ENCODE measurements at places on chromosomes 16 and 17. TPM values are rescaled to one million over a fixed set of nuclear protein-coding genes. Genes with fewer than 3 reads are reported as not detected.
A peak's percentile ranks its signal among the peaks of the same experiment; 100 is the strongest.

DNA sequence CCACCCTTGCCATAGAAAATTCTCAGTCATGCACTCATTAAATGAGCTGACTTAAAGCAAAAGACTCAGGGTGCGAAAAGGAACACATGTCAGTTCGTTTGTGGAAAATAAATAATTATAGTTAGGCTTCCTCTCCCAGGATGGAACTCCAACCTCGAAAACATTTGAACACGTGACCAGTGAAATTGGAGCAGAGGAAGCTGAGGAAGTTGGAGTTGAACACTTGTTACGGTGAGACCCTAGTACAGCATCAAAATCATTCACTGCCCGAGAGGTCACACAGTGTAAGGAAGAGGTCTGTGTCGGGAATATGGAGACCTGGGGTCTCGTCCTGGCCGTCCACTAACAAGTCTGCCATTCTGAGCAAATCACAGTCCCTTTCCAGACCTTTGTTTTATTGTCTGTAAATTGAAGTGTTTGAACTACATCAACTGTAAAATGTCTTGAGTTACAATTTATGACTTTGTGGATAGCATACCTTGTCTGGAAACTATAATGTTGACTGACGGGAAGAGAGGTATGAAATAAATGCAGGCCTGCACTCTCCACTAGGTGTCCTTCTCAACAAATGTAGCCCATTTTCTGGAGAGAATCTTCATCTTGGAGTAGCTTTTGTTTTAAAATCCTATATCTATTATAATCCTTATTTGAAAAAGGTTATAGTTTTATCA is 7.7 kb downstream of the PSMD7 start:
- DNase-seq: no peak

GRCh38 chr16:70348991-70349390 is 2.3 kb downstream of the DDX19A start:
- DNase-seq: no peak

Gene IST1
- total RNA-seq: 307 TPM

DNA sequence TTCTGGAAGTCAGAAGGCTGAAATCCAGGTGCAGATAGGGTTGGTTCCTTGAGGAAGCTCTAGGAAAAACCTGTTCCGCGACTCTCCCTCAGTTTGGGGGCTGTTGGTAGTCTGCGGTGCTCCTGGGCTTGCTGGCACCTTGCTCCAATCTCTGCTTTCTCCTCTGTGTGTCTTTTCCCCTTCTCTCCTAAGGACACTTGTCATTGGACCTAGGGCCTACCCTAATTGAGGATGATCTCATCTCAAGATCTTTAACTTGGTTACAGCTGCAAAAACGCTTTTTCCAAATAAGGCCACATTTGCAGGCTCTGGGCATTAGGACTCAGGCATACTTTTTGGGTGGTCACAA is 12.9 kb upstream of the CACNG4 start:
- no peak for DNase-seq

Gene GP2
- total RNA-seq: not detected

DNA sequence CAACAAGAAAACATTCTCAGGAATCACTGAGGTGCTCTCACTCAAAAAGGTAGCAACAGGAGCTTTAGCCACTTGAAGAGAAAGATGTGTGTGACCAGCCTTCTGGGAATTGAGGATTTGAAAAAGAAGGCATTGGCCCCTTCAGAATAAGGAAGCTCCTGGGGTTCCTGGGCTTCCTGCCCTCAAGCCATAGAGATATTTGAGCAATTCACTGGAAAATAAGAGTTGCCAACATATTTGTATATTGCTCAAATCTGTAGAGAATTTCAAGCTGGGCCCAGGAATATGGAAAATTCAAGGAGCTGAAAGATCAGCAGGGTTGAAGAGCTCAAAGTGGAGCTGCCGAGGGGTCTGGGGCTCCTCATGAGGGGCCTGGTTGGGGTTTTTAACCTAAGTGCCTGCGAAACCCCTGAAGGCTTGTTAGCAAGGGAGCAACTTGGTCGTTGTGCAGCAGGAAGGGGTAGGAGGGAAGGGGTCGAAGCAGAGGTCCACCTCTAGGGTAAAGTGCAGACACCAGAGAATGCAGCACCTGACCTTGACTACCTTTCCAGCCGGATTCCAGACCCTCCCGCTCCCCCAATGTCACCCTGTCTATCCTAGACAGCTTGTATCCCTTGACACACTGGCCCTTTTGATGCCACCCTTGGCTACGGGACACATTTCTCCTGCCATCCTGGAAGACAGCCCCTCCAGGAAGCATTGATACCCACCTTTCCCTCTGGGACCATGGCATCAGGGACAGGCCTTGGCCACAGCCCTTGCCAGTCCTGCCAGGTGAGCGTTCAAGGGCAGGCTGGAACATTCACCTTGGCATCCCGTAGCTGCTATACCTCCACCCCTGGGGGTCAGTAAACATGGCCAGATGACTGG is 67.6 kb upstream of the SREBF1 start:
- DNase-seq: no peak

- DNase-seq: no peak
These were observed 380.1 kb downstream of the GRIN2A start for GRCh38 chr16:9802160-9802559.

- no peak for DNase-seq
These were observed 300.6 kb downstream of the SEC14L1 start for GRCh38 chr17:77441130-77441920.

DNA sequence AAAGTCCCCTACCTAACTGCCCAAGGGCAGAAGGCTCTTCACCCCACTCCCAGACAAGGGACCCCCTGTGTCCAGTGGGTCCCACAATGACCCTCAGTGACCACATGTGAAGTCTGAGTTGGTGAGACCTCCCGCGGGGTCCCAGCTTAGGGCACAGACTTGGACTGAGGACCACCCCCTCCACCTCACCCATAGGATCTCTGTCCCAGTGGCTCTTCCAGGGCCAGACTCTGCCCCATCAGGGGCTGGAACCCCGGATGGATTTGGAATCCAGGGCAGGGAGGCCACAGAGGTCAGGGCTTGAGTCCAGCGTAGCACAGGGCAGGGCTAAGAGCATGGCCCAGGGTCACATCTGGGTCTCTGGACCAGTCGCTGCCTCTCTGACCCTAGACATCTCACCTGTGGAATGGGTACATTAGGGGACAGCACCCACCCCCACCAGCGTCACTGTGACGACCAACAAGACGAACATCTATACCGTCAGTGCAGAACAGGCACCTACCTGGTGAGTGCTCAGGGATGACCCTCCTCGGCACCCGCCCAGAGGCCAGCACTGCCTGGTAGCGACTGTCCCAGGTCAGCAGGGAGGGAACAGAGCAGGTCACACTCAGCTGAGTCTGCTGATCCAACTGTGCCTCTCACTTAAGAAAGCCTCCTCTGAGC is 37.7 kb downstream of the TNFRSF13B start:
- DNase-seq: no peak

Gene NACA2
- not detected for total RNA-seq

GRCh38 chr17:40316571-40317344 is 7.8 kb downstream of the RARA start:
- peak; percentile 74 for DNase-seq

- DNase-seq: no peak
These were observed 29.3 kb downstream of the ACTG1 start for GRCh38 chr17:81483085-81483861.

Gene IGF2BP1
- total RNA-seq: 227 TPM

- DNase-seq: no peak
These were observed 694 bp downstream of the MRPL27 start for GRCh38 chr17:50372222-50372757.

GRCh38 chr16:81275795-81276194 is 37.3 kb downstream of the BCO1 start:
- DNase-seq: no peak

DNA sequence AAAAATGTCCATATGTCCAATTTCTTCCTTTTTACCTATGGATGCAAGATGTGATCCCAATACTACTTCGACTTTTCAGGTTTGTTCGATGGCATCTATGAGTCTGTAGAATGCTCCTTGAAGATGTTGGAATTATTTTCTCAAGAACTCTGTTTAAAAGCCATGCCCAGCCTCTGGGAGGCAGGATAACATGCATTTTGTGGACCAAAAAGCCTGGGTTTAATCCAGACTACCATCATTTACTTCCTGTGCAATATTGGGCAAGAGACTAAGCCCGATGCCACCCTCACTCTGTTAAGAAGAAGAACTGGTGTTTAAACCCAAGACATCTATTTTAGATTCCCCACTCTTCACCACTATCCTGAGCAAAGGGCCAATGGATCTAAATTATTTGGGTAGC is 42.8 kb upstream of the SALL1 start:
- DNase-seq: no peak

Gene TMEM95
- not detected for total RNA-seq

DNA sequence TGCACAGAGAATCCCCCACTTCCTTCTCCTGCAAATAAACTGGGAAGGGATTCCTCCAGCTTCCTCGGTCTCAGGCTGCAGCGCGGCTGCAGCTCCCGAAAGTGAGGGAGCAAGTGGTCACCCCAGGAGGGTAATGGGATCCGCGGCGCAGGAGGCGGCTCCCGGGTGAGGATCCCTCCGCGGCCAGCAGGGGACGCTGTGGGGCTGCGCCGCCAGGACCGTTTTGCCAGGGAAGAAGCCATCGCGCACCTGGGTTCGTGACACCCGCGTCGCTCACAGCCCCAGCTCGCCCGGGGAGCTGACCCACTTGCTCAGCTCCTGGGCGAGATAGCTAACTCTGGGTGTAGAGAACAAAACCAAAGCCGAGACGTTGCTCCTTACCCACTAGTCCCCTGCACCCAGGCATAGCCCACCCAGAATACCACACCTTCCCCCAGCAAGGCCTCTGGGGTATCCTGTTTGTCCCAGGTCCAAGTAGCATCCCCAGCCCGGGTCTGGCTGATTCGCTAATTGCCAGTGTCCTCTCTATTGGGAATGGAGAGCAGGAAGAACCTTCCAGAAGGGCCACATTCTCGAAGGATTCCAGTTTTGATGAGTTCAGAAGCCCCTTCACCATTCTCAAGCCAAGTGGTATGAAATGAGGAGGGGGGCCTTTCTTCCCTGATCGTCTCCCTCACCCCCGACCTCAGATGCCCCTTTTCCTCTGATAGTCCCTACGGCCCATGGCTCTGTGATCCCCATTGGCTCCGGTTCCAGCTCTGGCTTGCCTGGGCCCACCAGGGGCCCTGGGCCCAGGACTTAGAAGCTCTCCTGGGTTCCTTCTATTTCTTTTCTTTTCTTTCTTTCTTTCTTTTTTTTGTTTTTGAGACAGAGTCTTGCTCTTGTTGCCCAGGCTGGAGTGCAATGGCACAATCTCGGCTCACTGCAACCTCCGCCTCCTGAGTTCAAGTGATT is 14.1 kb downstream of the CYGB start:
- peak; percentile 67 for DNase-seq

GRCh38 chr16:68481636-68482035 is 33.3 kb upstream of the SMPD3 start:
- DNase-seq: no peak

Gene CD300A
- not detected for total RNA-seq

Gene AANAT
- total RNA-seq: not detected

Gene RHBDF1
- total RNA-seq: 73.5 TPM

DNA sequence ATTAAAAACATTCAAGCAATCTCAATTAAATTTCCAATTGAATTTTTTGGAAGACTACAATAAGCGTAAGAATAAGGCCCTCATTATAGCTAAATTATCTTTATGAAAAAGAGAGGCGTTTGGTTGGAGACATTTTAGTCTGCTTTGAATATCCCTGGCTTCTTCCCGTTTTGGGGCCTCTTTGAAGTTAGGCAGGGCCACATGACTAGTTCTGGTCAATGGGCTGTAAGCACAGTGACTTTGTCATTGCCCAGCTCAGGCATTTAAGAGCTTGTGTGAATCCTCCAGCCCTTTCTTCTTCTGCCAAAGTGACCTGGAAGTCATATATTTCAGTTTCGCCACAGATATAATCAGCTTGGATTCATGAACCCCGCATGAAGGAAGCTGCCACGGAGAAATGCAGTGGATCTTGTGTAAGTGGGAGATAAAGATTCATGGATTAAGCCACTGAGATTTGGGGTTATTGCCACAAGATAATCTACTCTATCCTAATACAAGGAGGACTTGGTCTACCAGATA is 21.7 kb upstream of the UBTF start:
- no peak for DNase-seq

Gene NPTX1
- total RNA-seq: 0.27 TPM

DNA sequence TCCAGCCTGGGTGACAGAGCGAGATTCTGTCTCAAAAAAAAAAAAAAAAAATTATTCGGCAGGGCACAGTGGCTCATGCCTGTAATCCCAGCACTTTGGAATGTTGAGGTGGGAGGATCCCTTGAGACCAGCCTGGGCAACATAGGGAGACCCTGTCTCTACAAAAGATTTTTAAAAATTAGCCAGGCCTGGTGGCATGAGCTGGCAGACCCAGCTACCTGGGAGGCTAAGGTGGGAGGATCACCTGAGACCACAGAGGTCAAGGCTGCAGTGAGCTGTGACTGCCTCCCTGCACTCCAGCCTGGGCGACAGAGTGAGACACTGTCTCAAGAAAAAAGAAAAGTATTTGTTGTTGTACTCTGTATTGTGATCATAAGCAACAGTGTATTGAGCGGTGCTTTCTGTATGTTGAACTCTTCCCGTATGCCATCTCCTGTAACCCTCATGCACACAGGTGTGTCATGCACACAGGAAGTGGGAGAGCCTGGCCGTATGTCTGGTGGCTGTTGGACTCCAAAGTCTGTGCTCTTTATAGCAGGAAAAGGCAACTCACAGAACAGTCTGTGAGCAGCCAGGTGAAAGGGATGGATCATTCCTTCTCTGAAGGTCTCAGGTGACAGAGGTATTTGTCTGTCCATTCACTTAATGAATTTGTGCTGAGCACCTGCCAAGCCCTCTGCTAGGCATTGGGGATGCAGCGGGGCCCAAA is 17.1 kb downstream of the CDH1 start:
- DNase-seq: no peak

DNA sequence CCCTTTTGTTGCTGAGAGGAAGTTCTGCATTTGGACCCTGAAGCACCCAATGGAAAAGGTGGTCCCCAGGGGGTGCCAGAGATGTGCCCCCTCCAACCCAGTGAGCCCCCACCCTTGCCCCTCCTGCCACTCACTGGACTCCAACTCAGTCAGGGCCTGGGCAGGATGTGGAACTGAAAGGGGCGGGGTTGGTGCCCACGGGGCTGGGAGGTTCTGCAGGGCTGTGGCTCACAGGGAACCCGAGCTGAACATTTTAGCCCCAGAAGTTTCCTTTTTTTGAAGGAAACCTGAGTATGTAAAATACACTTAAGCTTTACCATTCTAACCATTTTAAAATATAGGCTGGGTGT is 15.8 kb upstream of the OGFOD3 start:
- DNase-seq: no peak

Gene TM4SF5
- not detected for total RNA-seq
